ENCODE measurements at places on chromosomes 1 and 21. TPM values are rescaled to one million over a fixed set of nuclear protein-coding genes. Genes with fewer than 3 reads are reported as not detected.

The RIMS3 gene
- total RNA-seq = 27.2 TPM

The KRTAP10-10 gene
- total RNA-seq = not detected

The KANK4 gene
- total RNA-seq = 0.19 TPM

The CR2 gene
- 4.4 TPM for total RNA-seq

The OBSCN gene
- 21.5 TPM for total RNA-seq

The LEFTY1 gene
- 65.4 TPM for total RNA-seq

The C1orf21 gene
- 34.2 TPM for total RNA-seq

The BLACAT1 gene
- total RNA-seq = 5.6 TPM

DNA sequence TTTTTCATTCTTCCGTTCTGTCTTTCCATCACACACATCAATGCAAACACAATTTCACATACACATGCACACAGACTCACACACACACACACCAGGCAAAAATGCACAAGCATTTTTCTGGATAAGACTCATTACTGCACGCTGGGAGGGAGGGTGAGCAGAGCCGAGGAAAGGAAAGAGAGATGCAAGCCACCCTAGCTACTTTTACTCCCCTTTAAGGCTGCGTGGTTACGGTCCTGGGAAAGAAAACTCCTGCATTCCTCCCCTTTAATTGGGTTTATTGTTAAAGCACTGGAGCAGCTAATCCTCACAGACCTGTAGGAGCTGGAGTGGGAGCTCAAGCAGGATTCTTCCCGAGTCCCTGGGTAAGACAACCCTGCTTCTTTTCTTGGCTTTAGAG is at the start of gene CAMK1G:
Gene CAMK1G (plus strand): TSS at position 307 of the 400 bp plus-strand sequence. CDS start 11,270 bp downstream, outside the sequence.
- peak; percentile 74 for DNase-seq

- DNase-seq = no peak
Measured at GRCh38 chr1:217484871-217485270, 146.0 kb downstream of the GPATCH2 start.

DNA sequence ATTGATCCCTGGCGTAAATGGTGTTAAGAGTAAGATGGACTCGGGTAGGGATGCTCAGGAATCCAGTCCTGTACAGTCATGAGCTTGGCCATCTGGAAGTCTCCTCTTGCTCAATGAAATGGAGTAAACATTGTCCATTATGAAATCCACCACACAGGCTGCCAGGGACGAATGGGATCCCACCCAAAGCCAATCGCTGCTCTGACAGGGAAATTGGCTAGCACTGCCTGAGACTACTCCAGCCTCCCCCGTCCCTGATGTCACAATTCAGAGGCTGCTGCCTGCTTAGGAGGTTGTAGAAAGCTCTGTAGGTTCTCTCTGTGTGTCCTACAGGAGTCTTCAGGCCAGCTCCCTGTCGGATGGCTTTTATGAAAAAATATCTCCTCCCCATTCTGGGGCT is at the start of gene HSD11B1:
Gene HSD11B1 (plus strand): TSS at position 263 of the 400 bp plus-strand sequence. CDS start 97 bp downstream, at position 360.
- DNase-seq = no peak

DNA sequence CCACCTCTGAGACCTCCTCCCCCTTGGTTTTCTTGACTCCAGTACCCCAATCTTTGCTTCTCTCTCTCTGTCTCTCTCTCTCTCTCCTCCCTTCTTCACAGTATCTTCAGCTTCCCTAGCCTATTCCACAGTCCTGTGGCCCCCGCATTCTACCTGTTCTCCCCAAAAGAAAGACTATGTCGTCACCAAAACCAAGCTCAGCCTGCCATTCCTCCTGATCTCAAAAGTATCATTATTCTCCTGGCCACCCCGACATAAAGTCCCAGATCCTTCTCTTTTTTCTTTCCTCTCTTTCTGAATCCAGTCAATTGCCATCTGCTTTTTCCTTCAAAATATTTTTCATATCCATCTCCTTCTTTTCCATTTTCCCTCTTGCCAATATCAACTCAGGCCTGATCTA is 23.7 kb upstream of the KHDRBS1 start:
- DNase-seq = no peak

DNA sequence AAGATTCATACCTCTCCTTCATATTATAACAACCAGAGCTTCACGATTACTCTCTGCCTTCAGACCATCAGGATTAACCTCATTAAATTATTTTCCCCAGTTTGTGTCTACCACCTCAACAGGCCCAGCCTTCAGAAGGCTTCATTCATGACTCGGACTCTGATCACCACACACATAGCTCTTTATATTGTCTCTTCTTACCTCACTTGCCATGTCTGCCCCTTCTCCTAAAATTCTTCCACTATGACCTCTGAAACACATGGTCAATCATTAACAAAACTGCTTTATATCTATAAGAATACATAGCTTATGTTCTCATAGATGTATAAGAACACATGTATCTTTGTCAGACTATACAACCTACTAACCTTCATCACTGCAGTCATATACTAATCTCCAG is 79.8 kb downstream of the USP1 start:
- DNase-seq = no peak

DNA sequence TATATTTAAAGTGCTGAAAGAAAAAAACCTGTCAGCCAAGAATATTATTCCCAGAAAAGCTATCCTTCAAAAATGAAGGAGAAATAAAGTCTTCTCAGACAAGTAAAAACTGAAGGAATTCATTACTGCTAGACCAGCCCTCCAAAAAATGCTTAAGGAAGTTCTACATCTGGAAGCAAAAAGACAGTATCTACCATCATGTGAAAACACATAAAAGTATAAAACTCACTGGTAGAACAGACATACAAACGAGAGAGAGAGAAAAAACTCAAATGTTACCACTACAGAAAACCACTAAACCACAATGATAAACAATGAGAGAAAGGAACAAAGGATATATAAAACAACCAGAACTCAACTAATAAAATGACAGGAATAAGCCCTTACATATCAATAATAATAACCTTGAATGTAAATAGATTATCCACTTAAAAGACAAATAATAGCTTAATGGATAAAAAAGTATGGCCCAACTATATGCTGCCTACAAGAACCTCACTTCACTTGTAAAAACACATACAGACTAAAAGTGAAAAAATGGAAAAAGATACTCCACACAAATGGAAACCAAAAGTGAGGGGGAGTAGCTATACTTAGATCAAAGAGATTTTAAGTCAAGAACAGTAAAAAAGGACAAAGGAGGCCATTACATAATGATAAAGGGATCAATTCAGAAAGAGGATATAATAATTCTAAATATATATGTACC is 22.0 kb downstream of the NSL1 start:
- no peak for DNase-seq

DNA sequence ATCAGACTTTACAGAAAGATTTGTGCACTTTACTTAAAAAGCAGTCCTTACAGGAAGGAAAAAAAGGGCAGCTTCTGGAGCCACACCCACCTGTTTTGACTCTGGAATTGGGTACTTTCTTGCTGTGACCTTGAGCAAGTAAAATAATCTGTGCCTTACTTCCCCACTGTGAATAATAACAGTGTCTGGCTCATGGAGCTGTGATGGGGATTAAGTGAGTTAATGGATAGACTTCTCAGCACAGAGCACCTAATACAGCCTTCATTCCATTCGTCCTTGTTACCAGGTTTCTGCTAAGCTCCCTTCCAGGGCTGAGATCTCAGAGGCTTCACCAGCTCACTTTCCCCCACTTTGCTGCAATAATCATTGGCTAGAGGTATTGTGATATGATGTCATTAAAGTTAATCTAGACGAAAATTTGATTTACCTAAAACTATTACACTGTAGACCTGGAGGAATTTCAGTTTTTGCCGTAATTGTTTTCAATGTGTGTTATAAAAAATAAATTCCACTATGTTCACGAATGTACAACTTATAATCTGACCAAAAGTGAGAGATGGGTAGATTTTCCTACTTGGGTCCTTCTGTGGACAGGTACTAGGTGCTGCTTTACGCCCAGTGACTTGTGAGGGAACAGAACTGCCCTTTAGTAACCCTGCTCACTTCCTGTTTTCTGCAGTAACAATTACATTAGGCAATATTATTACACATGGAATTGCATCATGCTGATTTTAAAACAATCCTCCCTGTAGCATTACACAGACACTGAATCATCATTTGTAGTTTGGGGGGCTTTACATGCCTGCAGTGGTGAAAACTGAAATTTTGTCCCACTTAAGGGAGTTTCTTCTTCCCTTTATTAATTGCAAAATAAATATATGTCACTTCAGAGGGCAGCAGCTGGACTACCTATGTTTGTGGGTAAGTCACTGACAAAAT is 19.7 kb upstream of the ABCG1 start:
- DNase-seq = no peak

GRCh38 chr1:17045150-17045549 is 8.7 kb downstream of the SDHB start:
- DNase-seq = no peak

- DNase-seq = no peak
Measured at GRCh38 chr1:156942576-156942975, 22.1 kb downstream of the LRRC71 start.

DNA sequence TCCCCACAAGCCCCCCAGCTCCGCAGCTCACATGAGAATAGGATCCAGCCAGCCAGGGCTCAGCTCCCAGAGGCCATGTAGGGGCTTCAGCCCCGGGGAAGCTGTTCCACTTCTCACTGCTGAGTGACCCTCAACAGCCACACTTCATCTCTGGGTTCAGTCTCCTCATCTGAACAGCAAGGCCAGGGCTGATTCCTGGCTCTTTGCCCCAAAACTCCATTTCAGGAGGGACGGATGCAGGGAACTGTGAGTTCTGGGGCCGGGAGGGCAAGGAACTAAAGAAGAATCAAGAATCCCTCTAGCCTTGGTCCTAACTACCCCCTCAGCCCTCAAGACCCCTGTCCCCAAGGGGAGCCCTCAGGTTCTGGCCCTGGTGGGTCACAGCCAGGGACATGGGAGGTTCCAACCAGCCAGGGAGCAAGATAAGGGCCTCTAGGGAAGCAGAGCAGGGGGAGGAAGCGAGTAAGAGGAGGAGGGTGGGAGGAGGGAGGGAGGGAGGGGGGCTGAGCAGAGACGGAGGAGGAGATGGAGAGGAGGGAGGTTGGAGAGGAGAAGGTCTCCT is 13.1 kb downstream of the SDC3 start:
- DNase-seq = no peak

- DNase-seq = no peak
Measured at GRCh38 chr1:79422726-79423125, 416.2 kb upstream of the ADGRL4 start.

DNA sequence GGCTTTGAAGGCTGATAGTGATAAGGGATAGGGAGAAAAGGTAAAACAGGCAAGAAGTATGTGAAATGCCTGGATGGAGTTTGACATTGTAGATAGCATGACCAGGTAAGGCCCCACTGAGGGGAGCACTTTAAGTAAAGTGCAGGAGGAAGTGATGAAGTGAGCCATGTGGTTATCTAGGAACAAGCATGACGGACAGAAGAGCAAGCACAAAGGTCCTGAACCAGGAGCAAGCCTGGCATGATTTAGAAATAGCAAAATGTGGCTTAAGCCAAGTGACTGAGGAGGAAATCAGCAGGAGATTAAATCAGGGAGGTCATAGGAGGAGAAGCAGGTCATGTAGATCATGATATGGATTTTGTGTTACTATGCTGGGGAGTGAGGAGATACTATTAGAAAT is 129.2 kb downstream of the GLUL start:
- no peak for DNase-seq

- no peak for DNase-seq
Measured at GRCh38 chr1:18485227-18485626, 4.5 kb downstream of the KLHDC7A start.

- no peak for DNase-seq
Measured at GRCh38 chr1:15296585-15297321, 49.7 kb downstream of the FHAD1 start.

DNA sequence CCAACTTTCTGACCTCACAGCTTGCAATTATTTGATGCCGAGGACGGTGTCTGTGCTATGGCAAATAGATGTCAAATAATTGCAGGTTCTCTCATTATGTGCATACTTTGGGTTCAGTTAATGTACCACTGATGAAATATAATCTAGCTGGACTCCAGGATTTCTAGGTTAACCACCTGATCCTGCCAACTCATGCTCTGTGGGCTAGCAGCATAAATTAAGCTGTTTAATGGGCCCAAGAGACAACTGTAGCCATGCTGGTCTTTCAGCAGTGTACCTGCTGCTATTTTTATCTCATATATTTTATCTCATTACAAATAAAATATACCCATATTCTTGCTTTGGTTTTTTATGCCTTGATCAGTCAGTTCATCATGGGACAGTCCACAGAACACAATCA is 43.3 kb upstream of the HP1BP3 start:
- no peak for DNase-seq

GRCh38 chr1:107842241-107842640 is 122.7 kb downstream of the VAV3 start:
- no peak for DNase-seq

- no peak for DNase-seq
Measured at GRCh38 chr1:114467491-114467890, 43.5 kb downstream of the TRIM33 start.

GRCh38 chr1:181479137-181479745 is 4.1 kb upstream of the CACNA1E start:
- peak; percentile 79 for DNase-seq

DNA sequence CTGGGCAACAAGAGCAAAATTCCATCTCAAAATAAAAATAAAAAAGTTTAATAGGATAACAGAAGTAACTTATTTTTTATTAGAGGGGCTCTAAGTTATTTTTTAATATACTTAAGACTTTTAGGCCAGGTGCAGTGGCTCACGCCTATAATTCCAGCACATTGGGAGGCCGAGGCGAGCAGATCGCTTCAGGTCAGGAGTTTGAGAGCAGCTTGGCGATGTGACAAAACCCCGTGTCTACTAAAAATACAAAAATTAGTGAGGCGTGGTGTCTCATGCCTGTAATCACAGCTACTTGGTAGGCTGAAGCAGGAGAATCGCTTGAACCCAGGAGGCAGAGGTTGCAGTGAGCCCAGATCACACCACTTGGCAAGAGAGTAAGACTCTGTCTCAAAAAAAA is 180.5 kb upstream of the NR5A2 start:
- DNase-seq = no peak

DNA sequence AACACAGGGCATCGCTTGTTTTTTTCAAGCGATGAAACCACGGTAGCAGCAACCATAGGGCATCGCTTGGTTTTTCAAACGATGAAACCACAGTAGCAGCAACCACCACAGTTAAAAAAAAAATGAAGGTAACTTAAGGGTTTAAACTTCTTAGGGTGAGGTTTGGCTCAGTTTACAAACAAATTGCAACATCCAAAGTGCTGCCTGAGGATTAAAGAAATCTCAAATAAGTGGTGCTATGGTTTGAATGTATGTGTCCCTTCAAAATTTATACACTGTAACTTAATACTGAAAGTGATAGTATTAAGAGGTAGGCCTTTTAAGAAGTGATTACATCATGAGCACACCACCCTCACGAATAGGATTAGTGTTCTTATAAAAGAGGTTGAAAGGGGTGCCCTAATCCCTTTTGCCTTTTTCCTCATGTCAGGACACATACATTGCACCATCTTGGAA is 6.4 kb upstream of the GBP5 start:
- DNase-seq = no peak

DNA sequence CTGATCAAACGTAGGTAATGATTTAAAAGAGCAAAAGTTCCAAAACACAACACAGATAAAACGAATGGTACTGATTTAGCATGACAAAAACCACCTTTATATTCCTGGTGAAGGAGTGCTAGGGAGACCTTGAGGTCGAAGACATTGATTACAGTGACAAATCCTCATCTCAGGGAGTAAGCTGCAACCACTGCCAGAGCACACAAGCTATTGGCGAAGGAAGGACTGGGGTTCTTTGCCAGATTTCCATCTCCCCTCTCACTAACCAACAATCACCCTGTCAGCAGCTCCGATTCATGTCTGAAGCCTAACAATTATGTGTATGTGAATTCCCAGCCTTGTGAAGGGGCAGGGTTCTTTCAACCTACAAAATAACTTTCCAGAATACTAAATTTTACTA is 40.2 kb upstream of the DMRTB1 start:
- DNase-seq = no peak

- DNase-seq = peak; percentile 33
Measured at GRCh38 chr1:45543581-45544417, 6.8 kb upstream of the AKR1A1 start.
